ENCODE measurements at places on chromosomes 4 and X.
A peak's percentile ranks its signal among the peaks of the same experiment; 100 is the strongest.

- no peak for DNase-seq
Measured at GRCh38 chrX:101530944-101531343, 19.4 kb upstream of the ARMCX1 start.

DNA sequence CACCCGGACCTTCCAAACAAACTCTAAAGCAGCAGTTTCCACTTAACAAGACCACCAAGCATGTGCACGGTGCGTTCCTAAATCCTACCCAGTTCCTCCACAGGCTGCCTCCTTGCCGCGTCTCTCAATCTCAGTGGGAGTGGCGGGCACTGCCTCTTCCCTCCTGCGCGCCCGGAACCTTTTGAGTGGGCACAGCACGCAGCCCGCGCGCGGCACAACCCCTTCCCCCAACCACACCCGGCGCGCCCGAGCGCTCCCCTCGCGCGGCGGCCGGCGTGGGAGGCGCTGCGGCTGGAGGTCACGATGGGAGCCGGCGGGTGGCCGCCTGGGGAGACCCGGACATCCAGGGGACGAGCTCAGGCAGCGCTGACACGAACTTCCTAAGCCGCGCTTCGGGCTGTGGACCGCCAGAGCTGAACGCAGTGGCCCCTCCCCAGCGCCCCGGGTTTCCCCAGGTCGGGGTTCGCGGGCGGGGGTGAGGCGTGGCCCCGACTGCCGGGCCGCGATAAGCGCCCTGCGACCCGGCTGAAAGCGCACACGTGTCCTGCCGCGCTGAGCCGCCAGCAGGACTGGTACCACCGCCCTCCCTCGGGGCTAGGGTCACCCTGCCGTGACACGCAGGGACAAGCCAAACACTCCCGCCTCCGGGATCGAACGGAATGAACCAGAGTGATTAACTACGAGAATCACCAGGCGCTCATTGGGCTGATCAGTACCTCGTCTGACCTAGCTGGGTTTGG lies at the start of gene ABCG2:
Gene ABCG2 (minus strand): TSS at position 151 of the 740 bp plus-strand sequence. CDS start 18,644 bp downstream, outside the sequence.
- DNase-seq: peak; percentile 24

GRCh38 chrX:15973299-15973698 lies 118.7 kb upstream of the AP1S2 start:
- no peak for DNase-seq

DNA sequence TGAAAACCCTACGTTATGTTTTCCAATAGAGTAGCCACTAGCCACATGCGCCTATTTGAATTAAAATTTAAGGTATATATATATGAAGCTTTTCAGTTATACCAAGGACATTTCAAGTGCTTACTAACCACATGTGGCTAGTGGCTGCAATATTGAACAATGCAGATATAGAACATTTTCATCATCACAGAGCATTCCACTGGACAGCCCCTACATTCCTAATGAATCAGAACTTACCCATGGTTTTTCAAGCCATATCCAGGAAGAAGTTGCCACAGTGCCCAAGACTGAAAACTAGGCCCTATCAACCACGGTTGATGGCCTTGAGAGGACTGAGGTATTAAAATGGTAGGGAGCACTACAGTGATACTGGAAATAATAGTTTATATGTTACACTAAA lies 29.7 kb downstream of the NEK1 start:
- no peak for DNase-seq

DNA sequence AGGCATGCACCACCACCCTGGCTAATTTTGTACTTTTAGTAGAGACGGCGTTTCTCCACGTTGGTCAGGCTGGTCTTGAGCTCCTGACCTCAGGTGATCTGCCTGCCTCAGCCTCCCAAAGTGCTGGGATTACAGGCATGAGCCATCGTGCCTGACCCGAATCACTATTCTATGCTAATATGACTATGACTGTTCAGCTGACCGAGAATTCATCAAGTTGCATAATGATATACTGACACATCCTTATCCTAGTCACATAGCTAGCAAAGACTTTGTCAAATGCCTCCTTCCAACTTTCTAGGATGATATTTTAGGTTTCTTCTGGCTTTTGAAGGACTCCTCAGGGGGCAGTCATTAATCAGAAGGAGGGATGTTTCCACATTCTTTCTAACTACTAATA lies 4.8 kb upstream of the GPM6B start:
- no peak for DNase-seq

GRCh38 chr4:61401771-61402170 lies 201.6 kb downstream of the ADGRL3 start:
- no peak for DNase-seq

DNA sequence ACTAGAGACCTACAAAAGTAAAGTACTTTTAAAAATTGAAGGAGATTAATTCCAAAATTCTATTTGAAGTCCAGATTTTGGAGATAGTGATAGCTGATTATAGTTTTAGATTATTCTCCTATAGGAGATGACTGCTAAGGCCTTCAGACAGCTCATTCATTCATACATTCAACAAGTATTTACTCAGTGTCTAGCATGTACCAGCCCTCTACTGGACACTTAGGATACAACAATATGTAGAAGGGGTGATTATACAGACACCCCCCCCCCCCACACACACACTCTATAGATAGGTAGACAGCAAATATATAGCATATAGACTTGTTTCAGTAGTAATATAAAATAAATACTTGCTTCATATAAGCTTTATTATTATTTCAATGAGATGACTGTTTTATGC lies 60.4 kb upstream of the TAF9B start:
- no peak for DNase-seq

DNA sequence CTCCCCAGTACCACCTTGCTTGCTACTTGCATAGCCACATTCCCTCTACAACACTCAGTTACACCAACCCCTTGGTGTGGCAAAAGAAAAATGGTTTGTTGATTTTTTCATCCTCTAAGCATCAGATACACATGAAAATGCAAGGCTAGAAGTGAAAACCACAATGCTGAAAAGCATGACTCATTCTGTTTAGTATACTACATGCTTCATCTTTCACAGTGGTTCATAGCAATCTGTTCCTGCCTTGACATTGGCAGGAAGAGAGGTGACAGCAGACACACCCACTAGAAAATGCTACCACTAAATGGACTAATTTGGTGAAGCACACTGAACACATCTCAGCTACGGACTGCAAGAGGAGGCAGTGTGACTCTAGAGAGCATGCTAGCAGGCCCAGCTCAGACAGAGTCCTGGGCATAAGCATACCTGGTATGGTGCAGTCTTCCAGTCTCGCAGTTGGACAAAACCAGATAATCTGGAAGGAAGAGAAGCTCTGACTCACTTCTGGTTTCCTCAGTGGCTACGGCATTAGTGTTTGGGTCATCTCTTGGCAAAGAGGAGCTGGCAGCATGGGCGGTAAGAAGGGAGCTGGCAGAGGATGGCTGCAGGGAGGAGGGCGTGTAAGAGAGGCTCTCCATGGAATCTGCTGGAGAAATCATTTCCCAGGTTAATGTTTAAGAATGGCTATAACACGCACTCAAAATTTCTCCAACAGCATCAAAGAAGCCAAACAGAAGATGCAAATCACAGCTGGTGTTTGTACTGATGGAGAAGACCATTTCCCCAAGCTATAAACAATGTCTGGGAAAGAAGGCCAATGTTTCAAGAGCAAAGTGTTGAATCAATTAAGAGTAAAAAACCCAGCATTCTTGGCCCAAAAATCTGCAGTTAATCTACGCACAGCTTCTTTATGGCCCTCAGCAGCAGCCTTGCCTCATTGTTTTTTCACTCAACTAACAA lies 37.8 kb downstream of the GAB3 start:
- DNase-seq: no peak

- no peak for DNase-seq
Measured at GRCh38 chrX:108029928-108030711, 14.7 kb upstream of the VSIG1 start.

DNA sequence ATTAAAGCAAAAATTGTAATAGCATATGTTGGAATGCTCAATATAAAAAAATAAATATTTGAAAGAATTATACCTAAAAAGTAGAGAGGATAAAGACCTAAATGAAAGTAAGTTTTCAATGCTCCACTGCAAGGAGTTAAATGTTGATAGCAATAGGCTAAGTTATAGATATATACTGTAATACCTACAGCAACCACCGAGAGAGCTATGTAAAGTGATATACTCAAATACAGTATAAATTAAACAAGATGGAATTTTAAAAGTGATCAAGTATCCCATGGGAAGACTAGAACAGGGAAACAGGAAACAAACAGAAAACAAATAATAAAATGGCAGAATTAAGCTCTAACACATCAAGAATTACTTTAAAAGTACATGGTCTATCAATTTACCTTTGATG lies 73.9 kb downstream of the CASP3 start:
- no peak for DNase-seq

GRCh38 chr4:182400081-182400480 lies 156.9 kb downstream of the TENM3 start:
- no peak for DNase-seq

- DNase-seq: no peak
Measured at GRCh38 chr4:155629956-155630355, 36.7 kb upstream of the GUCY1A1 start.

DNA sequence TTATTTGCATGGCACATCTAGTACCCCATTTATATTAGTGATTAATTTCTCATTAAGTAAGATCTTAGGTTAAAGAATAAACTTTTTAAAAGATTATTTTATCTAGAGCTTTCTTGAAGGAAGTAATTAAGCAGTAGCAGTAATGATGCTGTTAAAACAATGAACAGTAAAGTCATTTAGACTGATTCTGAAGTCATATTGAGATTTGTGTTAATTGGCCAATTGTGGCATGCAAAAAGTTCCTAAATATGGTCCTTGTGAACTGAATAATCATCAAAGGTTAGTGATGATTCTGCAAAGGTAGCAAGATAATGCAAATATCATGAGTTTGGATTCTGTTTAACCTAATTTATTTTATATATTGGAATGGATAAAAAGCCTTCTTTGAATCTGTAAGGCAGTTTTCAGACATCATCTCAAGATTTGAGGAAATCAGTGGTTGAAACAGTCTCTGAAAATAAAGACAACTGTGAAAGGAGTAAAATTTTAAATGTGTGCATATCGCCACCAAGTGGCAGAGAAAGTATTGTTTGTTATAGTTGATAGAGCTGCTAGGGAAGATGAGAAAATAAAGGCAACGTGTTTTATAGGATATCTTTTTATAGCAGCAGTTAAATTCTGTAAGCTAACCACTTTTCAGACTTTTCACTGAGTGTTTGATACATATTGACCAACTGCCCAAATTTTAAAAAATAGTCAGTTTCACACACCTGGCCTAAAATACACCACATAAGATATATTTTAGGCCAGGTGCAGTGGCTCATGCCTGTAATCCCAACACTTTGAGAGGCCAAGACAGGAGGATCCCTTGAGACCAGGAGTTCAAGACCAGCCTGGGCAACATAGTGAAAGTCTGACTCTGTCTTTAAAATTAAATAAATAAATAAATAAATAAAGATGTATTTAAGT lies 79.6 kb downstream of the CCKAR start:
- DNase-seq: no peak

DNA sequence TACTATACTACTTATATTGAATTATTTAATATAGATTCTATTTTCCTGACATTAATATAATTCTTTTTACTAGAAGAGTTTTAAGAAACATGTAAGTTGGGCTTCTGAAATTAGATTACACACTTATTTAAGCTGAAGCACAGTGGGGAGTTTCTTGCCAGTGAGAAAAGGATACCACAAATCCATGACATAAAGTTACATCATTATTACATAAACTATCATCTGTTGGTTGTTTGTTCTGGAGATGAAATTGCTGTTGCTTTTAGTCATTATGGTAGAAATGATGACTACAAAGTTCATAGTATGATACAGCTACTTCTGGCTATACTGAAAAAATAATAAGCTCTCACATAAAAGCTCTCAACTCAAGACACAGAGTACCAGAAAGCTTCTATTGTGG lies 880.4 kb downstream of the PCDH18 start:
- no peak for DNase-seq

GRCh38 chr4:4859799-4860599 lies 534 bp downstream of the MSX1 start:
- DNase-seq: no peak

GRCh38 chrX:11666952-11667685 lies 1.4 kb upstream of the ARHGAP6 start:
- DNase-seq: no peak

- no peak for DNase-seq
Measured at GRCh38 chr4:150136481-150136880, 58.2 kb downstream of the DCLK2 start.

- no peak for DNase-seq
Measured at GRCh38 chr4:112143781-112144180, 1.5 kb upstream of the FAM241A start.

GRCh38 chr4:6680372-6681034 lies 13.2 kb upstream of the S100P start:
- DNase-seq: no peak
